ENCODE measurements at places on chromosomes 3 and 15.

DNA sequence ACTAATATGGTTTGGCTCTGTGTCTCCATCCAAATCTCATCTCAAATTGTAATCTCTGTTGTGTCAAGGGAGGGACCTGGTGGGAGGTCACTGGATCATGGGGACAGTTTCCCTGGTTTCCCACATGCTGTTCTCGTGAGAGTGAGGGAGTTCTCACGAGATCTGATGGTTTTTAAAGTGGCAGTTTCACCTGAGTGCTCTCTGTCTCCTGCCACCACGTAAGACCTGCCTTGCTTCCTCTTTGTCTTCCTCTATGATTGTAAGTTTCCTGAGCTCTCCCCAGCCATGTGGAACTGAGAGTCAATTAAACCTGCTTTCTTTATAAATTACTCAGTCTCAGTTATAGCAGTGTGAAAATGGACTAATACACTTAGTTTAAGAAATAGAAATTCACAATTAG, 228.9 kb downstream of the CD47 start:
- DNase-seq = no peak

GRCh38 chr3:55180936-55181535, 253.2 kb upstream of the LRTM1 start:
- peak; percentile 37 for DNase-seq

DNA sequence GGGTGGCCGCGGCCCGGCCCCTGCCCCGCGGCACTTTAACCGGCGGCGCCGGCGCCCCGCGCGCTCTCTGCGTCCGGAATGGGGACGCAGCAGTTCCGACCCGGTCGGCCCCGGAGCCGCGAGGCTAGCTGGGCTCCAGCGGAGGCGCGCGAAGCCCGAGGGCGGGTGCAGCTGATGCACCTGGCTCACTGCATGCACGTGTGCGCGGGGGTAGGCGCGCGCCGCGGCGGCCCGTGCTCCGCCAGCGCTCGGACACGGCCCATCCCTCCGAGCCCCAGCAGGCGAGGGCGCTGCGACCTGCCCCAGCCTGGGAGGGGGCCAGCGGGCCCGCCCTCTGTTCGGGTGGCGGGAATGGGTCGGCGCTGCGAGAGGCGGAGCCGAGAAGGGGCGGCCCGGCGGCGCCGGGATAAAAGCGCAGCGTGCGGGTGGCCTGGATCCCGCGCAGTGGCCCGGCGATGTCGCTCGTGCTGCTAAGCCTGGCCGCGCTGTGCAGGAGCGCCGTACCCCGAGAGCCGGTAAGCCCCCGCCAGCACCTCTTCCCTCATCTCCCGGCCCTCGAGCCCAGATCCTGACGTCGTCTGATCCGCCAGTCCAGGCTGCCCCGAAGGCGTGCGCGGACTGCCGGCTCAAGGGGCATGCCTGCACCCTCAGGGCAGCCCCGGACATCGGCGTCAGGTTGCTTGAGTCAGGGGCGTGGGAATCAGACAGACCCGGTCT, at the start of the genes CHDH and IL17RB:
Gene CHDH, minus strand, starts transcription at position 286 of the 717 bp plus-strand sequence. CDS start 22,411 bp downstream, outside the sequence.
Gene IL17RB, plus strand, starts transcription at position 435 of the 717 bp plus-strand sequence. Its CDS starts 21 bp downstream, at position 456.
- DNase-seq = no peak

GRCh38 chr3:16437640-16438039, 75.9 kb downstream of the RFTN1 start:
- DNase-seq = no peak

GRCh38 chr3:157807280-157807679, 298.9 kb downstream of the SHOX2 start:
- no peak for DNase-seq

DNA sequence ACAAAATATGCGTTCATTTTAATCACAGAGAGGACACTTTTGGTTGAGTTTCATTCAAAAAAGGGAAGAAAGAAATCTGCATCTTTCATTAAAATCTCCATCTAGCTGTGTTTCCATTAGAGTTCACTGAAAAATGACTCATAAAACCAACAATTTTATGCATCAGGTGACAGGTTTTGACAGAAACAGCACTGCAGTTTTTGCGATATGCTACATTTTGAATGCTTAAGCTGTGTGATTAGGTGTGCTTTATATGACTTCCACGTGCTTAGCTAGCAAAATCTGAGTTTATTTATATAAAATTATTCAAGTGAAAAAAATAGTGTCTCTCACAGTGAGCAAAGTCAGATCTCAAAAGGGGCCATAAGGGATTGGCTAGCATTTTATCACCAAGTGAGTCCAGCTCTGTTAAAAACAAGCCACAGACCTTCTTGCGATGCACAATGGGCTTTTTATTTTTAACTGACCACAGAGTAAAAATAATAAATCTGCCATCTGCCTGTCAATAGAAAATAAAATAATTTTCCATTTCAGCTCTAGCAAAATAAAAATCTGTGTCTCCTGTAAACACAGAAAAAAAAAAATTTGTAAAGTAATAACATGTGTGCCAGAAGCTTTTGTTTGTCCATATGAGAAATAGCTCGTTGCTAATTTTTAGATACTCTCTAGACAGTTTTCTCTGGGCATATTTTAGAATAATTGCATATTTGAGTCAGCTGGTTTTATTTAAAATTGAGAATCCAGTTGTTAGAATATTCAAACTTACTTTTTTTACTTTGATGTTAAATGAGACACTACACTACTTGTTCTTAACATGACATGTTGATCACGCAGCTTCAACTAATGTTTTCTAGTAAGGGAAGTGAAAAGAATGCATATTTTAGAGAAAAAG, 409.8 kb downstream of the ROBO2 start:
- DNase-seq = no peak

DNA sequence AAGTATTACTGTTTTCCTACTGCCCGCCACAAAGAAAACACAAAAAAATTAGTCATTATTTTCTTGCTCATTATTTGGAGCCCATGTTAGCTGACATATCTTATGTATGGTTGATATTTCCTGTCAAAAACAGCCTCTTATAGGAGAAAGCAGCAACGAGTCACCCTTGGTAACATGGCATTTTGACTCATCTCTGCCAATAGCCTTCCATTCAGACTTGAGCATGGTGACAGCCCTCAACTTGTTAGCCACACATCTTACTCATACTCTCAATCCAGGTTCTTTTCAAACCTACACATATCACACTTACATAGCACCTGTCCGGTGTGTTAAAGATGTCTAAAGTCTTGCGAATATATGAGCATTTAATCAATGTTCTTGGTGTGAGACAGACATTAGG, 109.4 kb upstream of the SAMMSON start:
- DNase-seq = no peak

DNA sequence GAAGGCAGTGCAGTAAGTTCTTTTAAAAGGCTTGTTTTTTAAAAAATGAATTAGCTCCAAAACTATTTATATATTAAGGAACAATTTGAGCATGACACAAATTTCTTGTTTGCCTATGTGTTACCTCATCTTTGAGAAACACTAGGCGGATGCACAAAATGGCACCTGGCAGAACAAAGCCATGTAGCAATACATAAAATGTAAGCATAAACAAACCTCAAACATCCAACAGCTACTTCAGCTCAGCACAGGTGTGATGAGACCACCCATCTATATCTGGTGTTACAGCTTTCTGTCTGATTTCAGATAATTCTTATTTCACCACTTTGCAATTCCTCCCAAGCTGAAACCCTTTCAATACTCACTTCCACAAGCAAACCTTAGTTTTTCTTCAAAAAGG, 221.2 kb upstream of the CNTN6 start:
- no peak for DNase-seq

DNA sequence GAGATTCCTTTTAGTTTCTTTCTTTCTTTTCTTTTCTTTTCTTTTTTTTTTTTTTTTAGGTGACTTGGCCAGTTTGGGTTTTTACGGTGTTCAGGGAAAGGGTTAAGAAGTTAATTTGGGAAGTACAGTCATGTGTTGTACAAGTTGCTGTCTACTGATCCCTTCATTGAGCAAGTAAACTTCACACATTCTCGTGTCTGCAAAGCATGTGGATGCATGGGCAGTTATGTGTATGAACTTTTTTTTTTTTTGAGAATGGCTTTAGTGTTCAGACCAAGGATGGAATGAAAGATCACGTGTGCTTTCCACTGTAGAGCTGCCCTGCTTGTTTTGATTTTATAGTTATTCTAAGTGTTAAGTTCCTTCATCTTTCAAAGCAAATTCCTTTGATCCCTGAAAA, 132.3 kb downstream of the PGPEP1L start:
- DNase-seq = peak; percentile 52

- DNase-seq = no peak
These were observed 8.5 kb upstream of the USP3 start for GRCh38 chr15:63495780-63496488.

- no peak for DNase-seq
These were observed 10.9 kb downstream of the SEMA7A start for GRCh38 chr15:74422652-74423430.

DNA sequence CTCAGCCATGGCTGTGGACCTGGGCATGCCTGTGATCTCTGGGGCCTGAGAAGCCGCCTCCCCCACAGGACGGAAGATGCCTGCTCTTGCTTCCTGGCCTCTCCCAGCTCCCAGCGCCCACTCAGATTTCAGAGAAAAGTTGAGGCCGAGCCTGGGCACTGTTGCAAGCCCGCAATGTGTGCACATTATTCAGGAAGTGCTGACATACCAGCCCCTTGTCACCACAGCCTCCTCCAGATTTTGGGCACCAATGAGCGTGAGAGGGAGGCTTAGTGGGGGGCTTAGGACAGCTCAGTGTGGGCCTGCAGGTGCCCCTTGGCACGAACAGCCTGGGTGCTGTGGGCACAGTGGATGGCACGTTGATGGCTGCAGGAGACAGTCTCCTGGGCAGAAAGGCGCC, 1400.9 kb upstream of the ALCAM start:
- DNase-seq = no peak

DNA sequence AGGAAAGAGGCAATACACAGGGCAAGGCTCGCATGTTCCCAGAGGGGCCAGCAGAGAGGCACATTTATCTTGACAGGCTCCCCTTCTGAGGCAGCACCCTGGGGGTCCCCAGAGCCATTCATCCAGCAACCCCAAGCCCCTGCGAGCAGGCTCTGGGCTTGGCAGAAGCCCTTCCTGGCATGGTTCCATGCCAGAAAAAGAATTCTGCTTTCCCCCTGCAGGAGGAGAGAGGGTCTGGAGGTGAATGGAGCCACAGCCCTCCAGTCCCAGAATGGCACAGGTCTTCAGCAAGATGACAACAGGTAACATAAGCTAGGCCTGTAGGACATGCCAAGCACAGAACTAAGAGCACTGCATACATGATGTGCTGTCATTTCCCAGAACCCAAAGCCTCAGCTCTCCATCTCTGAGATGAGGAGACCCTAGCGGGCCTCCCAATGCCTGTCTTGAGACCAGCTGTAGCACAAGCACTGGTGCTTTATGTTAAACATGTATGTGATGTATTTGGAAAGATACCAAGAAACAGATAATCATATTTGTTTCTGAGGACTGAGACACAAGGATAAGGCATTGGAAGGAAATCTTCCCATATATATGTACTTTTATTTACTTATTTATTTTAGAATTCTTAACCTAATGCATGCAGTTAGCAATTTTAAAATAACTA, 121.6 kb downstream of the ALDH1A2 start:
- DNase-seq = no peak

DNA sequence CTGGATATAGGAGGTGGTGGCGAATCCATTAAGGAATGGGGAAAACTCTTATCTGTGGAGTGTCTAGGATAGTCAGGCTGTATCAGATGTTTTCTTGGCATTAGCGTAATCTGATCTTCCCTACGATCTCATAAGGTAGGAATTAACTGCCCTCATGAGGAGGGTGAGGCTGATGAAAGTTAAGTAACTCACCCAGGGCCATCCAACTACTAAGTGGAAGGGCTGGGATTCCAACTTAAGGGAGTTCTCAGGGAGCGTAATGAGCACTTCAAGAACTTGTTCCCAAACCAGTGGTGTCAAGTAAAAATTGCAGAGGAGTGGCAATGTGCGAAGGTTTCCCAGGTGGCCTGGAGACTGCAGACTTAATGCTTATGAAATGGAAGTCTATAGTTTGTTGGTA, 55.9 kb upstream of the OSBPL11 start:
- DNase-seq = no peak

All from NB4 (cell line).